ENCODE measurements at places on chromosomes 3 and 15.
A peak's percentile ranks its signal among the peaks of the same experiment; 100 is the strongest.

DNA sequence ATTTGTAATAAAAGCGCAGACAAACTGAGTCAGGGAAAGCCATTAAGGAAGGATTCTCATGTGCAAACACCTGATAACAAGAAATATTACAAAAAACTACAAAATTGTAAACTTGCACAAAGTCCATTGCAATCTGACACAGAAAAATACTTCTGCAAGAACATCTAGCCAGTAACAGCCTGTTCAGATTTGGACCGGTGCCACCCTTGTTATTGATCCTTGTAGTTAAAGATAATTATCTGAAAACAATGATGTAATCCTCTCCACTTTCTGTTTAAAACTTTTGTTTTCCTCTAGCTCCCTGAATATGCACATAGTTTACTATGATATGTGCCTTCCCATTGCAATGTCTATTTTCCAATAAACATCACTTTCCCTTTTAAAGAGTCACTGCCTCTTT, 1090.2 kb downstream of the PLOD2 start:
- no peak for DNase-seq

- no peak for DNase-seq
Measured at GRCh38 chr15:80669663-80670273, 25.3 kb upstream of the ABHD17C start.

GRCh38 chr3:82293867-82294266, 532.4 kb upstream of the GBE1 start:
- DNase-seq: no peak

DNA sequence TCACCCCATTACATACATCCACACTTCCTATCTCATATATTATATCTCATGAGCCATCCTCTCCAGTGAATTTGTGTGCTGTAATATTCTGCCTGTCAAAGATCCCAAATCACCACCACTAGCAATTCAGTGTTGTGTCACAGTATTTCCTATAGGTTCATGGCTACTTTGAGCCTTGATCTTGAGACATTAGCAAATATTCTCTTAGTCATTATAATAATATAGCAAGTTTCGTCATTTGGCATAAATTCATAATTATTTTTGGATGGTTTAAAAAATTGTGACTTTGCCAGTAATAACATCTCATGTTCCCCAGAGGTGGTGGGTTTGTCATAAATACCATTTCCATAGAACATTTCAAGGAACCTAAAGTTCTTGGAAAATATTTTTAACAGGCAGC, 47.7 kb downstream of the CMSS1 start:
- no peak for DNase-seq

DNA sequence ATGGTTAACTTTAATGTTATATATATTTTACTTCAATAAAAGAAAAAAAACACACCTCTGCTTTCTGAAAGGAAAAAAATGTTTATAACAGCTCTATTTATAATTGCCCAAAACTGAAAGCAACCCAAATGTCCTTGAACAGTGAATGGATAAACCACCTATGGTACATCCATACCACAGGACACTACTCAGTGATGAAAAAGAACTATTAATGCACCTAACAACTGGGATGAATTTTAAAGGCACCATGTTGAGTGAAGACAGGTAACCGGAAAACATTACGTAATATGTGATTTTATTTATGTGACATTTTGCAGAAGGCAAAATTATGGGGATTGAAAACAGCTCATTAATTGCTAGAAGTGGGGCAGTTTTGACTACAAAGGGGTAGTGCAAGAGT, 23.8 kb upstream of the FOXP1 start:
- no peak for DNase-seq

DNA sequence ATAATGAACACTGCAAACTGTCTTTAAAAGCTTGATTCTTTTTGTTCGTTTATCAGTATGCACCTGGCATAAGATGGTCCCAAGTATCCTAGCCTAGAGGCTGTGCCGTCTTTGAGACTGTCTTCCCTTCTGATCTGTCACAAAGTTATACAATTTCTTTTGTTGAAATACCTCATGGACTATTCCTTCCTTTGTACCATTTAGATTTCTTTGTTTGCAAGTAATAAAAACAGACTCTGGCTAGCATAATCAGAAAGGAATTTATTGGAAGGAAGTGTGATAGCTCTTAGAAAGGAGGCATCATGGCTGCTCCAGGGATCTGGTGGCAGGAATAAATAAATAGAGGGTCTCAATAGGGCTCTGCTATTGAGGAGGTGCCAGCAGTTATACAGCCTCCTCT, 280.4 kb downstream of the SLC9A9 start:
- peak; percentile 43 for DNase-seq

Data from small intestine (tissue), 16 donors.